ENCODE measurements at places on chromosomes 2 and 18.

DNA sequence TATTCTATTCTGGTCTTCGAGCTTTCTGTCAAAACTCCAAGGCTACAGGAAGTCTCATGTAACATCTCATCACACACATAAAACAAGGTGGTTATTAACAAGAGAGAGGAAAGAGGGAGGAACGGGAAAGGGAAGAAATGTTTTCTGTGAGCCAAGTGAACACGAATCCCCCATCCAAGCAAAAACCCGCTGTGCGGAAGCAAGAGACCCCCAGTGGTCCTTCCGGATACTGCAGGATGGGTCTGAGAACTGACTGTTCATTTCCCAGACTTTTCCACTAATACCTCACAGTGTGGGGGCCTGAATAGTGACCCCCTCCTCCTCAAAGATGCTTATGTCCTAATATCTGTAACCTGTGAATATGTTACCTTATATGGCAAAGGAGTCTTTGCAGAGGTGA lies 19.0 kb upstream of the DIPK1C start:
- DNase-seq = no peak

DNA sequence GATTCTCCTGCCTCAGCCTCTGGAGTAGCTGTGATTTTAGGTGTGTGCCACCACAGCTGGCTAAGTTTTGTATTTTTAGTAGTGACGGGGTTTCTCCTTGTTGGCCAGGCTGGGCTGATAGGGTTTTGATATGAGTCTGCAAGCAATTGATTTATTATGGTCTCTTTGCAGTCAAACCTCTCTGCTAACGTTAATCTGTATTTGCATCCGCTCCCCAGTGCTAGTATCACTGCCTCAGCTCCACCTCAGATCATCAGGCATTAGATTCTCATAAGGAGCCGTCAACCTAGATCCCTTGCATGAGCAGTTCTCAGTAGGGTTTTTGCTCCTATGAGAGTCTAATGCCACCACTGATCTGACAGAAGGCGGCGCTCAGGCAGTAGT lies 19.0 kb downstream of the HAT1 start:
- no peak for DNase-seq

- no peak for DNase-seq
These were observed 233.3 kb downstream of the LDLRAD4 start for GRCh38 chr18:13451661-13452387.

DNA sequence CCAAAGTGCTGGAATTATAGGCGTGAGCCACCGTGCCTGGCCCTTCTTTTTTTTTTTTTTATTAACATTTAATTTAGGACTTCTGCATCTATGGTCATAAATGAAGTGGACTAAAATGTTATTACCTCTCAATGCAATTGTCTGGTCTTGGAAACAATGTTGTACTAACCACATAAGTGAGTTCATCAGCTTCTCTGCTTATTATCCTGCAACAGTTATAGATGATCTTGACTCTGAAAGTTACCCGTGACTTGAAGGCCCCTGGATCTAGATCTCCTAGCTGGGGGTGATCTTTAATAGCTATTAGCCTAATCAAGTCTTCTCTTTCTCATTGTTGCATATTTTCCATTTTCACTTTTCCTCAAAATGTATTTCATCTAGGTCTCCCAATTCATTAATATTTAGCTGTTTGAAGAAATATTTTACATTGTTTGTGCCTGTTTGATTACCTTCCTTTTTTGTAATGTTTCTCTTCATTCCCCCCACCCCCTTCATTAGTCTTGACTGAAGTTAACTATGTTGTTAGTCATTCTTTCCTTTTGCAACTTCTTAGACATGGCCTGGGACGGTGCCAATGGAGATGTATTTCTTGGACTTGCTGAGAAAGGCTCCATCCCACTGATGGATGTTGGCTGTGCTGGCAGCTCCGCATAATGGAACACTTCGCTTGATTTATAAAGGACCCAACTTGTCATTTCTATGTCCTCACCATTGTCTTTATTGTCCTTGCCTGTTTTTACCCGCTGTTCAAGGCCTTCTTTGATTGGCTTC lies 141.6 kb upstream of the RIOK3 start:
- DNase-seq = no peak

- peak; percentile 54 for DNase-seq
These were observed 10.9 kb downstream of the CATIP start for GRCh38 chr2:218367415-218368149.

- peak; percentile 51 for DNase-seq
These were observed 23.5 kb upstream of the C18orf32 start for GRCh38 chr18:49510393-49511115.

- no peak for DNase-seq
These were observed 49.7 kb upstream of the CD28 start for GRCh38 chr2:203656522-203657287.

GRCh38 chr2:9889812-9890261 lies 46.6 kb downstream of the TAF1B start:
- DNase-seq = no peak

DNA sequence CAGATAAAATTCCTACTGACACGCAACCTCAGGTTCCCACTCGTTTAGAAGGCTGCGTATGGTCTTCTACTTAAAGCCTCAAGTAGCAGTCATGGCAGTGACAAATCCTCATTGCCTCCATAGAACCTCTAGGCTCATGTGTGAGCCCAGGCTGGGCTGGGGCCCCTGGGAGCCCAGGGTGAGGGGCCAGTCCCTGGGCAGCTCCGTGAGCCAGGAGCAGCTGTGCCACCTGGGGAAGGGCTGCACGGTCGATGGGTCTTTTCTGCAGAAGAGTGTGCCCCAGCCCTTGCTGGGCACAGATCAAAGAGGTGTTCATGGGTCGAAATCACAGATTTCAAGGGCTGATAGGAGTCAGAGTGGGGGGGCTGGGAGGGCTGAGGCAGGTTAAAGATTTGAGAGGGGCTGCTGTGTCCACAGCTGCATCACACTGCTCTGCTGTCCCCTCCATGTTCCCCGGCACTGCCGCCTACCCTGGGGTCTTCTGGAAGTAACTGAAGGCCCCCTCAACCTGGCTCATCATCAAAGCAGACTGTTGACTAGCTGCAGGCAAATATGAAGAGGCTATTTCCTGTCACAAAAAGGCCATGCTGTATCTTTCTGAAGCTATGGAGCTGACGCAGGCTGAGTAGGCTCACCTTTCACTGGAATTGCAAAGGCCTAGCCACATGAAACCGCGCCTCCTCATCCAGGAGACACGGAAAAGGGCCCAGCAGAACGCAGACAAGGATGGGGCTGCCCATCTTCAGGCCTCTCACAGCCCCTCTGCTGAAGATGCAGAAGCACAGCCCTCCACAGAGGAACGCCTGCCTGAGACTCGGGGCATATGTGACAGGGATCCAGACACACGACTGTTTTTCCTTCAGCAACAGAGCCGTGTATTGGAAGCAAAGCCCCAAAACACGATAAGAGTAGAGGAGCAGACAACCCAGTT lies 35.7 kb upstream of the ALPP start:
- DNase-seq = no peak

GRCh38 chr2:204024503-204024902 lies 87.9 kb downstream of the ICOS start:
- peak; percentile 18 for DNase-seq

- DNase-seq = no peak
These were observed 32.4 kb downstream of the HS1BP3 start for GRCh38 chr2:20618468-20618885.

- DNase-seq = no peak
These were observed 128.9 kb upstream of the ITGB6 start for GRCh38 chr2:160328811-160329527.

DNA sequence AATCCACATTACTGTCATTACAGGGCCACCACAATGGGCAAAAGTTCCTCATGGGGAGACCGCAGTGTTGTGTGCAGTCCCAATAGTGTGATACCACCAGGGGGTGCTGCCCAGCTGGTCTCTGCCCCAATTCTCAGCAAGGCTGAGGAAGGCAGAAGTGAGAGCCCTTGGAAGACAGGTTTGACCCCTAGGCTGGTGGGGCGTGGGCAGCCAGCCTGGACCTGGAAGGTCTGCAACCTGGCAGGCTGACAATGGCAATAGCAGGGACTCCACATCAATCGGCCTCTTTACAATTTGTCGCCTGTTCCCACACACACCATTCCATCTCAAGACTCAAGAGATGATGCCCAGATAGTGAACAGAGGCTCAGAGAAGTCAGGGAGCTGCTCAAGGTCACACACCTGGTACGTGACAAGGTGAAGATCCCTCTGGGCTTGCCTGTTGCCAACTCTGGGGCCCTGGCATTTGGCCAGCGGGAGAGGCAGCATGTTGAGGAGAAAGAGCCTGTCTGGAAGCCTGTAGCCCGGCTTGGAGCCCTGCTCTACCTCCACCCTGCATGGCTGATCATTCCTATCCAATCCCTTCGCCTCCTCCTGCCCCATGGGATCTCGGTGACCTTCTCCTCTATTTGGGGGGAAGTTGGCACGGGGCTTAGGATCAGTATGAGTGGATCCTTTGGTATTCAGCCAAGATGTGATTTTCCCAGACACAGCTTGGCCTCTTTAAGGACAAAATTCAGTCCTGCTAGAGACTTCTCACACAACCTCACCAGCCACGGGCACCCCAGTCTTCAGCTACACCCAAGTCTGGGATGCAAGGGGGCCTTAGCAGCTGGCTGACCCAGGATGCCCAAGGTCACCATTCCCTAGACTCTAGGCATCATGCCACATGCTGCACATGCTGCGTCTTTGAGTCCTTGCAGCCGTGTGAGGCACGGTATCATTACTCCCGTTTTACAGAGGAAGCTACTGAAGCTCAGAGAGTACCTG lies 2.9 kb upstream of the ATOH8 start:
- peak; percentile 31 for DNase-seq

All from activated CD4-positive, alpha-beta T cell treated with anti-CD3 and anti-CD28 coated beads for 4 hours (primary cell).